ENCODE measurements at places on chromosomes 12 and 14. TPM values are rescaled to one million over a fixed set of nuclear protein-coding genes. Genes with fewer than 3 reads are reported as not detected.

DNA sequence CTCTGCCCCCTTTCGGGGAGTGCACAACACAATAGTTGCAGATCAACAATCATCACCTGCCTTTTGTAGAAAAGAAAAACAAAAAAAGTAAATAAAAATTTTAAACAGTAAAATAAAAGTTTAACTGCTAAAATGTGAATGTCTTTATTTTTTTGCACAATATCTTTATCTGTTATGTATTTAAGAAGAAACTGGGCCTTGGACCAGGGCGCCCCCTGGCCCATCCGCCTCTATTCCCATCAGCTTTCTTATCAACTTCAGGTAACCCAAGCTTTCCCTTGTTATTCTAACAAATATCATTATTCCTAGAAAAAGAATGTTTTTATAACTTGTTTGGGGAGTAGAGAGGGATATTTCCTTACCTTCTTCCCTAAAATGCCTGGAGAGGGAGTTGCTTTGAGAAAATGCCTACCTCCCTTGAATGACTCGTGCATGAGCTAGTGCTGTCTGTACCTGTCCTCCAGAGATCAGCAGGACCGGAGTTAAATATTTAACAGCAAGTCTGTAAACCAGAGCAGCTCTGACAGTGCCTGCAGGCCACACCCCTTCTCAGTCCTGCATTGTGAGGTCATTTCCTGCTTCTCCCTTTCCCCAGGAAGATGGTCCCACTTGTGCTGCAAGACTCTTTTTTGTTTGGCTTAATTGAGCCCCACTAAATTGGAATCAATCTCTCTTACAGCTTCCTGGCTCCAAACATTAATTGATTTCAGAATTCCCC is 192.8 kb upstream of the RGS6 start:
- H3K27me3 ChIP-seq: no peaks in the 10 kb centered on the region
- no peak overlapping the region for H3K27ac ChIP-seq
- H3K4me1 ChIP-seq: no peaks in the 10 kb centered on the region
- DNase-seq: no peak
- H3K36me3 ChIP-seq: peaks cover 16% of the 10 kb centered on the region
- no peak overlapping the region for H3K4me3 ChIP-seq

GRCh38 chr14:51805541-51805940 is 54.9 kb upstream of the GNG2 start:
- no peak for DNase-seq
- H3K4me3 ChIP-seq: no peak overlapping the region
- H3K36me3 ChIP-seq: no peaks in the 10 kb centered on the region
- H3K4me1 ChIP-seq: no peaks in the 10 kb centered on the region

- no peak overlapping the region for H3K4me3 ChIP-seq
- no peaks in the 10 kb centered on the region for H3K36me3 ChIP-seq
- no peaks in the 10 kb centered on the region for H3K27me3 ChIP-seq
- DNase-seq: no peak
- no peak overlapping the region for H3K27ac ChIP-seq
These were observed 348.4 kb downstream of the BCL11B start for GRCh38 chr14:98923596-98923995.

- no peak overlapping the region for H3K4me3 ChIP-seq
- H3K27me3 ChIP-seq: no peaks in the 10 kb centered on the region
- H3K36me3 ChIP-seq: no peaks in the 10 kb centered on the region
- H3K27ac ChIP-seq: no peak overlapping the region
- no peaks in the 10 kb centered on the region for H3K4me1 ChIP-seq
These were observed 52.2 kb downstream of the KIF21A start for GRCh38 chr12:39390752-39391151.

Gene BATF
- polyA plus RNA-seq: 60.4 TPM

GRCh38 chr14:94011795-94012194 is 14.3 kb upstream of the OTUB2 start:
- no peaks in the 10 kb centered on the region for H3K36me3 ChIP-seq
- no peak overlapping the region for H3K27ac ChIP-seq
- H3K4me1 ChIP-seq: peaks cover 20% of the 10 kb centered on the region
- DNase-seq: no peak

- no peaks in the 10 kb centered on the region for H3K27me3 ChIP-seq
- H3K36me3 ChIP-seq: no peaks in the 10 kb centered on the region
- no peak for DNase-seq
- no peaks in the 10 kb centered on the region for H3K4me1 ChIP-seq
These were observed 338.2 kb downstream of the TMEM117 start for GRCh38 chr12:44174053-44174452.
